ENCODE measurements at places on chromosomes 1 and 21.

DNA sequence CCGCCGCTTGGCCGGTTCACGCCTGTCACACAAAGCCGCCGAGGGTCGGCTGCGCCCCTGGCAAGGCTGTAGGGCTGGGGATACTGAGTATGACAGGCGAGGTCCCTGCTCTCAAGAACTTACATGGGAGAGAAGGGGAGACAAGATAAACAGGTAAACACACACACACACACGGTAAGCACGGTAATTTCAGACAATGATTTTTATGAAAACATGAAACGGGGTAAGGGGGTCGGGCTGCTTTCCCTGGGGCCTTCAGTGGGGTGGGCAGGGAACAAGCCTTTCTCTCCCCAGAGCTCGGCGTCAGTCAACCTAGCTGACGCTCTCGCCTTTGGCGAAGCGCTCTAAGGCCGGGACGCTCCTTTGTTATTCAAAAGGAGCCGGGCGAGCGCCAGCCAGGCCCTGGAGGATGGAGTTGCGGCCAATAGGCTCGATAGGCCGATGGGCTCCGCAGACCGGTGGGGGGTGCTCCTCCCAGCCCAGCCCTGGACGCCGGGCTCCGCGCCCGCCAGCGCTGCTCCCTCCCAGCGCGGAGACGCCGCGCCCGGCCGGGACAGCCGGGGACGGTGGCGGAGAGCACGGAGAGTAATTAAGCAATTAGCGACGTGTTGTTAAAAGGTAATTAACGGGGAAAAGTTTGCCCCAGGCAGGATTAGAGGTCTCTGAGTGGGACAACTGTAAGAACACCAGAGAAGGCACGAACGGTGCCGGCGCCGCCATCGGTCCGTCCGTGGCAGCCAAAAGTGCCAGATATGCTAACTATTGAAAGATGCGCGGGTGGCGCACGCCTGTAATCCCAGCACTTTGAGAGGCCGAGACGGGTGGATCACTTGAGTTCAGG lies 950 bp upstream of the INKA2 start:
- DNase-seq, result no peak

DNA sequence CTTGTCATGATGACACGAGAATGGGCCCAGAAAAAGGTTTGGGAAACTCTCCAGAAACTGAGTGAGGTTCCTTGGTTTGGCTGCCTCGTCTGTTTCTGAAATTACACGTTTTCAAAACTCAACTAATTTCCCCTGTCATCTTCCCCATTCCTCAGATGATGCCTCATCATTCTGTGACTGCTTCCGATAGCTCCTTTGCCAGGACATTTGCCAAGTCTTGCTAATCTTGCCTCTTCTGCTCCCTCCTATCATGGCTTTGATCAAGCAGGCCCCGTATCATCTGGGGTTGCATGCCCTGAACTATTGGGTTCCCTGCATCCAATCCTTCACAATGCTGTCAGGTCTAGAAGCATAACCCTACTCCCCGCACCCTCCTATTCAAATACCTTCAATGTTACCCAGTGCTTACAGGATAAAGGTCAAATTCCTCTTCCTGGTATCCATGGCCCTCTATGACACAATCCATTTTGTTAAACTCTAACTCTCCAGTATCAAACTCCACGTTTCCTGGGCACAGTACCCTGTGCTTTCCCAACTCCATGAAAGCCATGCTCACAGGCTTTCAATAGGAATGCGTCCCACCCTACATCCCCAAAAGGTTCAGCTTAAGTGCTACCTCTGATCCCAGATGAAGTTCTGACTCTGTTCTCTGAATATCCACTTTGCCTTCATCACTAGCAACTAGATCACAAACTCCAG lies 22.2 kb upstream of the TMEM200B start:
- DNase-seq, result no peak

- DNase-seq, result peak; percentile 62
Measured at GRCh38 chr1:157156058-157156541, 17.9 kb upstream of the ETV3 start.

DNA sequence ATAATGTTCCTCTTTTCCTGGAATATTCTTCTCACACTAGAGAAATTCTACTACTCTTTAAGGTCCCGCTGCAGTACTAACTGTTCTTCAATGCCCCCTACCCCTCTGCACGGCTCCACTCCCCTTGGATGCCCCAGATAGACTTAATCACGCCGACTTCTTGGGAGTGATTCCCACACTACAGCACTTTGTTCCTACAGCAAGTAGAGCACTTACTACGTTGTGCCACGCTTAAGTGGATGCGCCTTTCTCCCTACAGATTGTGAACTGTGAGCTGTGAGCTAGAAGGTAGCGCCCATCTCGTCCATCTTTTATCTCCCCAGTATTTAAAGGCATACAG lies 2.2 kb downstream of the ZNF436 start:
- DNase-seq, result no peak

DNA sequence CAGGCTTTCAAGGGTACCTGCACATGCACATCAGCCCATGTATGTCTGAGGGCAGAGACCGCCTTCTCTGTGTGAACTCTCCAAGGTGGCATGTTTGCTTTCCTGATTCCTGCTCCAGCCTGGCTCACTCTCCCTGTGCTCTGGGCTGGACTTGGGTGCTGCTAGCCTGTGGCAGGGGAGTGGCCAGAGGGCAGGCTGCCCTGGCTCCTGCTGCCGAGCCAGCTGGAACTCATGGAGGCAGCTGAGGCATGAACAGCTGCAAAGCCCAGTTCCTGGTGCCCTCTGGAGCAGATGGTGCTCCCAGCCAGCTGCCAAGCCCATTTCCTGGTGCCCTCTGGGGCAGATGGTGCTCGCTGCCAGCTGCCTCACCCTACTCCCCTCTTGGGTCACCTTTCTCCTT lies 7.6 kb downstream of the UBL4B start:
- DNase-seq, result no peak

GRCh38 chr1:74504125-74504932 lies 8.1 kb downstream of the LRRC53 start:
- no peak for DNase-seq

DNA sequence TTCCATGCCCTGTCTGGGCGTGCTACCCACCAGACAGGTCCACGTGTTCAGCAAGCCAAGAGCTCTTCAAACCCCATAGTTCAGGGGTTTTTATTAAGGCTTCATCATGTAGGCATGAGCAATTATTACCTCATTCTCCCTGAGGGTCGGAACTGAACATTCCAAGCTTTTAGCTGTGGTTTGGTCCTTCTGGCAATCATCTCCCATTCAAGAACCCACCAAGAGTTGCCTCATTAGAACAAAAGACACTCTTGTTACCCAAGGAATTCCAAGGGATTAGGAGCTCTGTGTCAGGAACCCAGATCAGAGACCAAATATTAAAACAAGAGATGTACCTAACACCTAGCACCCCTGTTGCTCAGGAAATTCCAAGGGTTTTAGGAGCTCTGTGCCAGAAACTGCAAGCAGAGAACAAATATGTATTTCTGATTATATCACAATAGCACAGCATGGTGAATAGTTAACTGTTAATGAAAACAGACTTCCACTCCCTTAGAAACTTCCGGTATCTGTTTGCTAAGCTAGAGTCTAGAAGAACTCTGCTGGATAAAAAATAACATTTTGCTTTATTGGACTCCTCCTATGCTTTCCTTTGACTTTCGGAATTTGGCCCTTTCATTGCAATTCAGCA lies 201.2 kb upstream of the L1TD1 start:
- DNase-seq, result no peak

GRCh38 chr1:201904579-201904978 lies 15.9 kb downstream of the SHISA4 start:
- DNase-seq, result no peak

GRCh38 chr1:224175617-224176016 lies 7.4 kb upstream of the DEGS1 start:
- DNase-seq, result no peak

GRCh38 chr1:101389547-101389929 lies 152.7 kb downstream of the S1PR1 start:
- no peak for DNase-seq

DNA sequence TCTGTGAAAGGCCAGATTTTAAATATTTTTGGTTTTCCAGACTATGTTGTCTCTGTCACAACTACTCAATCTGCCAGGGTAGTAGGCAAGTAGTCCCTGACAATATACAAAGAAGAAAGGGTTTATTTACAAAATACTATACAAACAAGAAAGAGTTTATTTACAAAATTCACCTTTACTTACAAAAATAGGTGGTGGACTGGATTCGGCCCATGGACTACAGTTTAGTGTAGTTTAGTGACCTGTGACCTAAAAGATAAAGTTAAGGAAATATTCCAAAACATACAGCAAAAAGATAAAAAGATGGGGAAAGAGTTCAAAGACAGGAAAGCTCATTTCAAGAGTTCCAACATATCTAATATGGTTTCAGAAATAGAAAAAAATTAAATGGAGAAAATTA lies 52.9 kb upstream of the MAP10 start:
- DNase-seq, result no peak

DNA sequence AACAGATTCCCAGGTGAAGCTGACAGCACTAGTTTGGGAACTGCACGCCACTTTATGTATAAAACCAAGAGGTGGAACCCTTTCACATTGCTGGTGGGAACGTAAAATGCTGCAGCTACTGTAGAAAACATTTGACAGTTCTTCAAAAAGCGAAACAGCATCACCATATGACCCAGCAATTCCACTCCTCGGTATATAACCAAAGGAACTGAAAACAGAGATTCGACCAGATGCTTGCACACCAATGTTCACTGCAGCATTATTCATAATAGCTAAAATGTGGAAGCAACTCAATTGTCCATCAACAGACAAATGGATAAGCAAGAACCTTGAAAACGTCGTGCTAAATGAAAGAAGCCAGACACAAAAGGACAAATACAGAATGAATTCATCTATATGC lies 17.5 kb downstream of the RSPH1 start:
- DNase-seq, result no peak

DNA sequence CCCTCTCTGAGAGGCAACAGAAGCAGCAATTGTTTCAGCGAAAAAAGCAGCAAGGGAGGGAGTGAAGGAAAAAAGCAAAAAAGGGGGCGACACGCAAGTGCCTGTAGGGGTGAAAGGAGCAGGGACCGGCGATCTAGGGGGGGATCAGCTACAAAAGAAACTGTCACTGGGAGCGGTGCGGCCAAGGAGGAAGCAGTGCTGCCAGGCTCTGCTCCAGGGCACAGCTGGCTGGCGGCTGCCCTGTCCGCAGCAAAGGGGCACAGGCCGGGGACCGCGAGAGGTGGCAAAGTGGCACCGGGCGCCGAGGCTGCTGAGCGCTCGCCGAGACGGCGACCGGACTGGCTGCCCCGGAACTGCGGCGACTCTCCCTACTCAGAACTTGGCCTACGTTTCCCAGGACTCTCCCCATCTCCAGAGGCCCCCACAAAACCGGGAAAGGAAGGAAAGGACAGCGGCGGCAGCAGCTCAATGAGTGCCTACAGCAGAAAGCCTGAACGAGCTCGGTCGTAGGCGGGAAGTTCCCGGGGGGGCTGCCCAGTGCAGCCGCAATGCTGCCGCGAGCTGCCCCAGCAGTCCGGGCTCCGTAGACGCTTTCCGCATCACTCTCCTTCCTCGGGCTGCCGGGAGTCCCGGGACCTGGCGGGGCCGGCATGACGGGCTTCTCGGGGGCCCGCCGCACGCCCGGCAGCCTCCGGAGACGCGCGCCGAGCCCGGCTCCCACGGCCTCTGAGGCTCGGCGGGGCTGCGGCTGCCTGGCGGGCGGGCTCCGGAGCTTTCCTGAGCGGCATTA lies 1.0 kb upstream of the CDKN2C start:
- no peak for DNase-seq

DNA sequence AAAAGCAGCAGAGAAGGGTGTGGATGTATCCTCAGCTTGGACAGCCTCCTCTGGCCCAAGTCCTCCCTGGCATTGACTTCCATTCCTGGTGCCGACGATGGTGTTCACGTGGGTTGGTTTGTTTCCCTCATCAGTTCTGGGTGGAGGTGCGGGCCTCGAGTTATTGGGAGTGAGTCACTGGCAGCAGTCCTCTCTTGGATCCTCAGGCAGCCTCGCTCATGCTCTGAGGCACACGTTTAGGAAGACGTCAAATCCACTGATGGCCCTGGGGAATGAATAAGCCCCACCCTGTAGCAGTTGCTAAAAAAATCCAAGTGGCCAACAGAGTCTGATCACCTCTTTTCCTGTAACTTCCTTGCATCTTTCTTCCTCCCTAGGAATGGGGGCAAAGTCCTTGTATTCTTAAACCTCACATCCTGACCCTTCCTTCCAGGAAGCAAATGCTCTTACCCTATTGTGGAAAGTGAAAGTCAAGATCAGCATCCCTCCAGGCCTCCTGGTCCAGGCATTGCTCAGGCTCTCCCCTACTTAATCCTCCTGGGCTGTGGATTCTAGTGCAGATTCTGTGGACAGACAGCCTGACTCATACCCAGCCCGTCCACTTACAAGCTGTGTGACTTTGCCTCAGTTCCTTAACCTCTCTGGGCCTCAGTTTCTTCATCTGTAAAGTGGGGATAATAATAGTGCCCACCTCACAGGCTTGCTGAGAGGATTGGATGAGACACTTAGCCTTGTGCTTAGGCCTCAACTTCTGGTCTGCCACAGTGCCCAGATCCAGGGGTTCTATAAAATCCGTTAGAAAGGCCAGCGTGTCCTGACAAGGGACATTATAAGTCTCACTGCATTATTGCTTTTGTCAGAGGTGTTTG lies 111.1 kb downstream of the TLR5 start:
- DNase-seq, result no peak

DNA sequence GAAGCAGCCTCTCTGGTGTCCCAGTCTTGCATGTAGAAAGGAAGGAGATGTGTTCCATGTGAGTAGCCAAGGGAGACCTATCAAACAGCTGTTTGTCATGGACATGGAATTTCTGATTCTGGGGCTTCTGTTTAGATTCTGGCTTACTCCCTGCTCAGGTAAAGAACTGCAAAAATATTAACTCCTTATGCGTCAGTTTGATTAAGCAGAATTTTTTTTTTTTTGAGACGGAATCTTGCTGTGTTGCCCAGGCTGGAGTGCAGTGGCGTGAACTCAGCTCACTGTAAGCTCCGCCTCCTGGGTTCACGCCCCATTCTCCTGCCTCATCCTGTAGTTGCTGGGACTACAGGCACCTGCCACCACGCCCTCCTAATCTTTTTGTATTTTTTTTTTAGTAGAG lies 6.8 kb downstream of the ARV1 start:
- no peak for DNase-seq

DNA sequence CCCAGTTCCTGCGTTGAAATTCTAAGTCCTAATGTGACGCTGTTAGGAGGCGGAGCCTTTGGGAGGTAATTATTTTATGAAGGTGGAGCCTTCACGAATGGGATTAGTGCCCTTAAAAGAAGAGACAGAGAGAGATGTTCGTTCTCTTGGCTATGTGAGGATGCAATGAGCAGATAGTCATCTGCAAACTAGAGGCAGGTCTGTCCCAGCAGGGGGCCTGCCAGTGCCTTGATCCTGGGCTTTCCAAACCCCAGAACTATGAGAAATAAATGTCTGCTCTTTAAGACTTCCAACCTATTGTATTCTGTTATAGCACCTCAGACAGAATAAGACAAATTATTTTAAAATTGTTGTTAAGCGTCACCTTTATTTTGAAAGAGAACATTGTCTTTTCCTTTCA lies 123.1 kb upstream of the KCNJ6 start:
- no peak for DNase-seq

GRCh38 chr1:229507502-229507901 lies 639 bp downstream of the NUP133 start:
- no peak for DNase-seq

- DNase-seq, result no peak
Measured at GRCh38 chr1:173050865-173051264, at the start of gene TNFSF18. TSS of gene TNFSF18 (minus strand) at chr1:173050941. CDS start at chr1:173050896, 45 bp downstream.

GRCh38 chr1:220696226-220696862 lies 6.2 kb downstream of the C1orf115 start:
- DNase-seq, result no peak

Data from stimulated activated CD8-positive, alpha-beta memory T cell treated with anti-CD3 and anti-CD28 coated beads, Interleukin-7, amount 100 ng/mL, for 24 hours (primary cell).